Kidney capillary endothelial cell (primary cell): ENCODE measurements at places on chromosomes 11 and 22.

DNA sequence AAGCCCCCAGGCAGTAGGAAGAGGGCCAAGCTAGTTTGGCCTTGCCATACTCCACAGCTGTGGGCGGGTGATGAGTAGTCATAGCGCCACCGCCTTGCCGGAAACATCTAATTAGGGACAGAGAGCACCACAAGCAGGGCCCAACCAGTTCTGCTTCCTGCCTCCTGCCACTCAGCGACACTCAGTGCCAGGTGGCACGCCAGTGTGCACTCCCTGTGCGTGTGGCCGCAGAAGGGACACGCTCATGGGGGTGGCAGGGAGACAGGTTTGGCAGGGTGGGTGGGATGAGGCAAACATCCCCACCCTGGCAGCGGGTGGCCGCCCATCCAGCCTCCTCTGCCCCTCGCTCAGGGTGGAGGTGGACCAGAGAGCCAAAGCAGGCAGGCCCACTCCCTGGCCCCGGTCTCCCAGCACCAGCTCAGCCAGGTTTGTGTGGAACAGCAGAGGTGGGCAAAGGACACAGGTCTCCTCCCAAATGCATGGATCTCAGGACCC lies 4.9 kb downstream of the OVOL1 start:
- DNase-seq: no peak

DNA sequence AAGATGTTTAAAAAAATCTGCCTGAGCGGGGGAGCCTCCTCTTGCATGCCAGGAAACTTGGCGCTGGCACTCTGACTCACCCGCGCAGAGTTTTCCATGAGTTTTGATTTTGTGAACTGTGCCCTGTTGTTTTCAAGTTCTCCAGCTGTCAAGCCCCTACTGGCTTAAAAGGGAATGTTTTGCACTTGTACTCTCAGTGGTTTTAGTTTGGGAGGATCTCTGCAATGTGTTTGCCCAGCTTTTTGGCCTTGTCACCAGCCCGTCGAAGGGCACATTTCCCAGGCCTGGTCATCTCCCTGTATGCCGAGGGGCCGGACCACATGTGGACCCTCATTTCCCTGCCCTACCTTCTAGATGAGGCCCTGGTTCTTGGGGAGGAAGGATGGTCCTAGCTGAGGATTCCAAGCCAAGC lies 12.2 kb downstream of the MRGPRF start:
- peak; percentile 39 for DNase-seq

GRCh38 chr11:13384908-13385640 lies 77.9 kb downstream of the BTBD10 start:
- DNase-seq: peak; percentile 50

GRCh38 chr11:105573091-105573490 lies 36.8 kb upstream of the GRIA4 start:
- DNase-seq: no peak

DNA sequence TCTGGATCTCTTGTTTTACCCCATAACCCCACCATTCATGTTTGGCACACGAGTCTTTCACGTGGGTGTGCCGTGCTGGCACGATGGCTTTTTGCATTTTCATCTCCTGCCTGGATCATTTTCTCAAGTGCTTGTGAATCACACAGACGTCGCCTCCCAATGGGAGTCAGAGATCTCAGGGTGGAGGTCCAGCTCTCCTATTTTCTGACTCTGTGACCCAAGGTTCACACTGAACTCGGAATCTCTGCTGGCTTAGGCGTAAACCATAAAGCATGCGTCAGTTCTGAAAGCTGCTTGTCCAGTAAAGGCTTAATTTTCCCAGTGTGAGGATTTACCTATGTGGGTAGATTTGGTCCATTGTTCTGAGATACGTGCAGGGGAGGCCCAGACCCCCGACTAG lies 16.0 kb upstream of the C22orf42 start:
- DNase-seq: no peak

DNA sequence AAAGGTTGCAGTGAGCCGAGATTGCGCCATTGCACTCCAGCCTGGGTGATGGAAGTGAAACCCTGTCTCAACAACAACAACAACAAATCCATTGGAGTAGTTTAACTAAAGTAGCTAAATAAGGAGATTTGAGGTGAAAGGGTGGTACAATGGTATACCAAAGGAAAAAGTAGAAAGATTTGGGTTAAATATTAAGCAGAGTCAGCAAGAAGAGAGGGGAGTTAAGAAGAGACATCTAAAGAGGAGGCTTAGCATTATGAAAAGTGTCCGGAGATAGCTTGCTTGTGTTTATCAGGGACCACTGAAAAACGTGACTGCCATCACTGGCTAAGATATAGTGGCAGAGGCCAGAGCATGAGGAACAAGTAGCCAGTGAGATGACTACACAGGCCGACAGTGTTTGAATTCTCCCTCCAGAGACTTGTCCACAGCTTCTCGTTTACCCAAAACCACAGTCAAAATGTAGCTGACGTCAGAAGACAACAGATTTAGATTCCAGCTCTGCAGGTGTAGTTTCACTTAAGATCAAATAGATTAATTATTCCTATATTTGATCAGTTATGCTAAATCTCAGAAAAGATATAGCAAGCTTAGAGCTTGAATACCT lies 32.6 kb upstream of the GRK2 start:
- no peak for DNase-seq

DNA sequence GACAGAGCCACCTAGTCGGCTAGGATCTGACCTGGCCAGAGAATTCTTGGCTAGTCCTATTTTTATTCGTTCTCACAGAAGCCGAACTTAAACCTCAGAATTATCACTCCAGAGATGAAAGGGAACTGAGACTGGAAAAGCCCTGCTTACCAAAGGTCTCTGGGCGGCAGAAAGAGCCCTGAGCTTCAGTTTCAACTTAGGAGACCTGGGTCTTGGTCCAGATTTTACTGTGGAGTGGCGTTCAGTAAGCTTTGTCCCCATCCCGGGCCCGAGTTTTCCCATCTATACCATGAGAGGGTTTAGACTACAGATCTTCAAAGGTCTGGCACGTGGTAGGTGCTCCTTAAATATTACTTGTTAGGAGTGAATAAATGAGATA lies 516 bp downstream of the NEU3 start:
- DNase-seq: no peak

DNA sequence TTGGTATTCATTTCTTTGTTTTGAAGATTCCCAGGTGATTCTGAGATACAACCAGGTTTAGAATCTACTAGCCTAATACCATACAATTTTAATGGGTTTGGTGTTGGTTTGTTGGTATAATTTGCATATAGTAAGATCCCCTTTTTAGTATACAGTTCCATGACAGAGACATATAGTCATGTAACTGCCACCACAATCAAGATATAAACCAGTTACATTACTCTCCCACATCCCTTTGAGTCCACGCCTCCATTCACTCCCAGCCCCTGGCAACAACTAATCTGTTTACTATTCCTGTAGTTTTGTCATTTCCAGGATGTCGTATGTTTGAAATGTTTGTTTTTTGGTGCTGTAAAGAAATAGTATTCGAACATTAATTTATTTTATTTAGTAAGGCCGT lies 4.3 kb downstream of the ASRGL1 start:
- no peak for DNase-seq

DNA sequence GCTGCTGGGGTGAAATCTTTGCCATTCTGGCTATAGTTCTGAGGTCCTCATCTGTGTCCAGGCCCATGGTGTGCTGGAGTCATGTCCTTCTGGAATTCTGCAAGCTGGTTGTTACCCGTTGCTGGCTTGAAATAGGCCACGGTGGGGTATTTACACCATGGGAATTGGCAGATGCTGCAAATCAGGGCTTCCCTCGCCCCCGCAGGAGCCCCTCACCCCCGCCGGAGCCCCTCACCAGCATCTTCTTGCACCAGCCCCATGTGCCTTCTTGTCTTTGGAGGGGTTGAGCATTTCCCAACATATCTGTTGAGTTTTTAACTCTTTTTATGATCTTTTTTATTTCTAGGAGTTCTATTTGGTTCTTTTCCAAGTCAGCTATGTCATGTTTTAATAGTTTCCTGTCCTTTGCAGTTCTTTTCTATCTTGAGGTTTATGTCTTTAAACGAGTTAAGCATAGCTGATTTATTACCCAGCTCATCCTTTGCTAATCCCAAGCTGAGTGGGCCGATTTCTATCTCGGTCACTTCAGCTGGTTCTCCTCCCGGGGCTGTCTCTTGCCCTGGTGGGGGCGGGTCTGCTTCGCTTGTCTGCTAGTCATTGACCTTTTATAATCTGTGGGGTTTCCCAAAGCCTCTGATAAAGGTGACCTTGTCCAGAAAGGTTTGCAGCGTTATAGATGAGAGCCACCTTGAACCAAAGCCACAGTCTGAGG lies 17.6 kb downstream of the ANO1 start:
- no peak for DNase-seq

- DNase-seq: no peak
These were observed 54.2 kb downstream of the OTOG start for GRCh38 chr11:17601256-17601671.

DNA sequence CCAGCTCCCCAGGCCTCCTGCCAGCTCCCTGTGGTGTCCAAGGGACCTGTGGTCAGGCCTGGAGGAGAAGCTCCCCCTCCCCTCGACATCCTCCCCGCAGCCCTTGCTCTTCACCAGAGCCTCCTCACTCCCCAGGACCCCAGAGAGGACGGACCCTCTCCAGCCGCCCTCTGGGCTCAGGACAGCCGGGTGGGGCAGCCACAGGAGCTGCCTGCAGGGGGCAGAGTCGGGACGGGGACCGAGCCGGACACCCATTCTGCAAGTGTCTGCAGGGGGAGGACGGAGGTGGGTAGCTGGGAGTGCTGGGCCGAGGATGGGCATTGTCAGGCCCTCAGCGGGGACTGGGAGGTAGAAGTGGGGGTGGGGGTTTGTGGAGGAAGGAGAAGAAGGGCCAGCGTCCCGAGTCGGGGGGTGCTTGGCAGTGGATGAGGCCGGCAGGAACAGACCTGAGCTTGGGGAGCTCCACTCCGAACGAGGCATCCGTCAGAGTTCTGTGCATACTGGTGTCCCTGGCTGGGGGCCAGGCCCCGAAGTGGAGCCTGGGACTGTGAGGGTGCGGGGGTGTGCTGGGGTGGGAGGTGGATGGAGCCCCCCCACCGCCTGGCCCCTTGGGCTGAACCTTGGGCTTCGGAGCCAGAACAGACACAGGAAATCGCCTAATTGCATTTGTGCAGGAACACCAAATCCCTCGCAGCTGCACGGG lies 15.2 kb downstream of the PRR33 start:
- peak; percentile 32 for DNase-seq

DNA sequence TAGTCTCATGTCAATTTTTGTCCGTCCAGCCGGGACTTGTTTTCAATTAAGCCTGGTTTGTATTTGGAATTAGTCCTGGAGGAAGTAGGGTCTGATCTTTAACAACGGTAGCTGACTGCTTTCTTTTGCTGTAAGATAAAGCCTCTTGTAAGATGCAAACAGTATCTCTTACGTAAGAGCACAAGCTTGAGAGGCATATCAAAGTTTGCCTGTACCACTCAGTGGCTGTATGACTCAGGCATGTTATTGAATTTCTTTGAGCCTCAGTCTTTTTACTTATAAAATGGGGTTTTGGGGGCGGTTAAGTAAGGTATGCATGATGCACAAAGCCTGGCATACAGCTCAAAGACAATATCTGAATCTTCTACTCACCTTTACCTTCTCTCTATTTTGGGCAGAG lies 198.4 kb upstream of the NARS2 start:
- no peak for DNase-seq

GRCh38 chr11:68357568-68357967 lies 45.2 kb downstream of the LRP5 start:
- no peak for DNase-seq

DNA sequence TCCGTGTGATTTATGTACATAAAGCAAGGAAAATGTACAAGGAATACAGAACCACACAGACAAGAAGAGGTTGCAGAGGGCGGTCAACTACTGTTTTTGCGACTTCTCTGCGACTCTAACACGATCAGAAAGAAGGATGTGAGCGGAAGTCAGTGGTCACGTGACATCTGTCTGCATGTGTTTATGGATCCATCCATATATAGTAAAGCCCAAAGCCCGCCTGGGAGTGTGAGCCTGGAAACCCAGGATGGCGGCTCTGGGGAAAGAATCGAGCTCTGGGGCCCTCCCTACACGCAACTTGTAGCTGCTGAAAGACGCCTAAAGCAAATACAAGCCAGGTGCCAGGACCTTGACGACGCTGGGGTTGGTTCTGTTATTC lies 8.8 kb downstream of the OSBPL5 start:
- no peak for DNase-seq

- DNase-seq: no peak
These were observed 26.7 kb downstream of the ZBTB16 start for GRCh38 chr11:114085965-114086793.

GRCh38 chr11:17986007-17986710 lies 26.7 kb downstream of the SERGEF start:
- DNase-seq: no peak

GRCh38 chr22:43308836-43309235 lies 34.3 kb downstream of the SCUBE1 start:
- no peak for DNase-seq

GRCh38 chr11:10263929-10264328 lies 30.1 kb downstream of the SBF2 start:
- no peak for DNase-seq

- DNase-seq: no peak
These were observed 818 bp upstream of the C1QTNF4 start for GRCh38 chr11:47595029-47595428.

DNA sequence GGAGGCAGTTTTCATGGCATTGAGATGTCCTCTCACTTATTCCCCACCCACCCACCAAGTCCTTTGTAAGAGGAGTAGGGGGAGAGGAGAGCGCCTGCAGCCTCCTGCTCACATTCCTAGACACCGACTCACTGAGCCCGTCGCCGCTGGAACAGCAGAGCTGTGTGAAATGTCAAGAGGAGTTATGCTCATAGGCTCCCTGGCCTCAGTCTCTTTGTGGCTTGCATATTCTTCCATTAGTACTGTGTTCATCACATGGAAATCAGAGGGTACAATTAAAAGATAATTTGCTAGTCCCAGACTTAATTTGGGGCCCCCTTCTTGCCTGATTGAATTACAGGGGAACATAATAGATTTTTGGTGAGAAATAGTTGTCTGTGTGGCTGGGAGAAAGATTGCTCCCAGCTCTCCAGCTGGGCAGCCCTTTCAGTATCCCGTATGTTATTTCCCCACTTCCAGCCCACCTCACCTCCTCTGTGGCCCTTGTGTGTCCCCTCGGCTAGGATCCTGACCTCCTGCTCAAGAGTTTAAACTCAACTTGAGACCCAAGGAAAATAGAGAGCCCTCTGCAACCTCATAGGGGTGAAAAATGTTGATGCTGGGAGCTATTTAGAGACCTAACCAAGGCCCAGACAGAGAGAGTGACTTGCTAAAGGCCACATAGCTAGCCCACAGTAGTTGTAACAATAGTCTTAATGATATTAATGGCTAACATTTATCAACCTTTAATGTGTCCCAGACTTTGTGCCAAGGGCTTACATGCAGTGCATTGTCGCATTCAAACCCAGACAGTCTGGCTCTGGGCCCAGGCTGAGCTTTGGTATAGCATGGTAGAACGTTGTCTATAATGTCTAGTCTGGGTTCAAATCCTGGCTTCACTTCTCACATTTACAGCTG lies 32.2 kb downstream of the LIMK2 start:
- DNase-seq: peak; percentile 81

GRCh38 chr11:82899186-82899820 lies 927 bp downstream of the PRCP start:
- no peak for DNase-seq

GRCh38 chr11:125429807-125430678 lies 66.0 kb downstream of the FEZ1 start:
- DNase-seq: no peak
